ENCODE measurements at places on chromosomes 5 and 9.

DNA sequence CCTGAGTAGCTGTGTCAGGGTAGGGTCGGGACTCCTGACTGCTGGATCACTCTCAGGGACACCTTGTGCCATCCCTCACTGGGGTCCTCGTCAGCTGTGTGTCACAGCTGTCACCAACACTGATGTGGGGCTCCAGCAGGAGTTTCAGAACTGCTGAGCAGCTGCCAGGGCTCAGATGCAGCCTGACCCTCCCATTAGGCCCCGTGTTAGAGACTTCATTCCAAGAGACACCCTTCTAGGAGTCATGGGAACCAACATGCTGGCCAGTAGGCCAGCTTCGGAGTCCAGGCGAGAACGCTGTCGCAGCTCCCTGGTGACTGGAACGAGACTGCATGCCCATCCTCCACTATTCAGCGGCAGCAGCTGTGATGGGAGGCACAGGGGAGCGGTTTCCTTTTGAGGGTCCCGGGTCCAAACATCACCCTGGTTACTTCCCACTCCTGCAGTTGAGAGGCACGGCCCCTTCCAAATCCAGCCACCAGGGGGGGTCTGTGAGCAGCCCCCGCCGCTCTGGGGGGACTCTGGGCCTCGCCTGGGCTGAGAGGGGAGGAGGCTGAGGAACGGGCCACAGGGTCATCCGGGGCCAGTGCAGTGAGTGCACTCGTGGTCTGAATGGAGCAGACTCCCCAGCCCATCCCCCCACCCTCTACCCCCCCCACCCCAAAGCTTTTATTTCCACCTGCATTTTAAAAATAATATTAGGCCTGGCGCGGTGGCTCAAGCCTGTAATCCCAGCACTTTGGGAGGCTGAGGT lies 12.6 kb upstream of the TCF7 start:
- DNase-seq, result peak; percentile 74

DNA sequence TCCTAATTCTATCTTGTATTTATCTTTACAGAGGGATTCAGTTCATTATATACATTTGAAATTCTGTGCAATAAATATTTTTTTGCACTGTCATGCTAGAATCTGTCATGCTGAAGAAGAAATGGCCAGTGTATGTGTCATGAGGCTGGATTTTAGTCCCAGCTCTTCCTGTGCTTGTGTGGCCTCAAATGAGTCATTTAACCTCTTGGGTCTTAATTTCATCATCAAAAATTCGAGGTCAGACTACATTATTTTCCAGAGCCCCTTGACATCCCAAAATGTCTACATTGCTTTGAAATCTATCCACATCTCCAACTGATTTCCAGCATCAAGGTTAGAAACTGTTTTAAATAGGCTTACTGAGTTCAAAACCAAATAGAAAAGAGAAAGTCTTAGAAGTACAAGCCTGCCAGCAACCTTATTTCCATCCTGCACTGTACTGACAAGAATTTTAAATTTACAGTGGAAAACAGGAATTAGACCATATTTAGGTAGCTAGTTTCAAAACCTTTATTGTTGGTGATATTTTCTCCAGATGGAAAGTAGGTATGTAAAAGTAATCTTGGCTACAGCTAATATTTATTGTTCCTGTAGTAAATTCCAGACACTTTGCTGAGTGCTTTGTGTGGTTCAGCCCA lies 96.7 kb upstream of the MAMDC2 start:
- DNase-seq, result no peak

DNA sequence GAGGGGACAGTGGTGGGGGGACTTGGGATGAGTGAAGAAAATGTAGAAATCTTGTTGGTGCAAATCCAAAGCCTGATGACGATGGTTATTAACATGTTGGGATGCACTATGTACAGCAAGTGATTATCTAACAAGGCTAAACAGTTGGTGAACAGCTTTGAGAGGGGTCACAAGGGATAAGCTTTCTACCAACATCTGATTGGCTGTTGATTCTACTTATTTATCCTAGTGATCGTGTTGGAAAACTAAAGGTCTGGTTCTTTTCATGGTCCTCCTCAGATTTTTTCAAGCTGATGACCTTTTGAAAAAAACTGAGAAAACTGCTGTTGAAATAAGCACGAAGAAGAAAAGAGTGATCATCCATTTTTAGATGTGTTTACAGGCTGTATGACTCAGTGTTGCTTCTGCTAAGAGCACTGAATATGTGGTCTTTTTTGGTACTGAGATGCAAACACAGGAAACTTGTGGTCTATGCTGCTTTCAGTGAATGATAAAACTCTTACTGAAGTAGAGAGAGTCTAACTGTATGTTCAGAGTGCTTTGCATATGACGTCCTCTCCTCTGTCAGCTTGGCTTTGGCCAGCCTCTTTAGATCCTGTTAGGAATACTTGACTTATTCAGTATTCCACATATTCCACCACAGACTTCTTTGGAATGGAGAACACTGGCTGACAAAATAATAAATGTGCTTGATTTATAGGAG lies 174.8 kb downstream of the SLF1 start:
- no peak for DNase-seq

DNA sequence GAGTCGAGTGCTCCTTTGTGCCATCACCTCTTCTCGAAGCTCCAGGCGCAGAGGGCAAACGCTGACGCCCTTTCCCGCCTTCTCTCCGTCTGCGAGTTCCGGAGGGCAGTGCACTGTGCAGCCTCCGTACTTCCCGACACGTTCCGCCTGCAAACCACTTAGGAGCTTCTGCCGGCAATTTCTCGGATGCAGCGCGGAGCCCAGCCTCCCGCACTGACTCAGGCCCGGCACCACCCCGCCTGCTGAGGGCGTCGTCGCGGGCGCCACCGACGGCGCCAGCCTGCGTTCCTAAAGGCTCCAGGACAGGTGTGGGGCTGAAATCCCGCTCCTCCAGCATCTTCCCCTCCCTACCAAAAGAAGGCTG lies 9.3 kb upstream of the TRIM36 start:
- no peak for DNase-seq

- no peak for DNase-seq
Observed at GRCh38 chr5:149857499-149857898, 87.1 kb downstream of the PDE6A start.

- DNase-seq, result no peak
Observed at GRCh38 chr9:126872516-126872915, 12.1 kb downstream of the ZBTB34 start.

DNA sequence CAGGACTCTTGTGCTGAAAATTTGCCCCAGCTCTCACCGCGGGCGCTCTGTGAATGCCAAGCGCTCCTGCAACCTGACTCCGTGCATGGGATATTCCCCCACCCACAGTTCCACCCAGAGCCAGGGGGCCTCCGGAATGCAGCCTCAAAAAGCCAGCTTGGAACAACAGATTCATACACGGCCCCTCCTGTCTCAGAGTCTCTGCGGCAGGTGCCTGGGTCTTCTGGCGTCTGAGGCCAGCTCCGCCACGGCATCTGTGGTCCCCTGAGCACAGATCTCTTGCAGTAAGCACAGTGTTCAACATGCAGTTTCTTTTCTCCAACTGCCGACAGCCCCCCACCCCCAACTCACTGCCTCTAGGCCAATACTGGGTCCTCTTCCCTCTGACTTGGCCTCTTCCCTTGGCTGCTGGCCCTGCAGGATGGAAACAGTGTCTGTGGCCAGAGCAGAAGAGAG lies 355.7 kb upstream of the IRX2 start:
- DNase-seq, result no peak

DNA sequence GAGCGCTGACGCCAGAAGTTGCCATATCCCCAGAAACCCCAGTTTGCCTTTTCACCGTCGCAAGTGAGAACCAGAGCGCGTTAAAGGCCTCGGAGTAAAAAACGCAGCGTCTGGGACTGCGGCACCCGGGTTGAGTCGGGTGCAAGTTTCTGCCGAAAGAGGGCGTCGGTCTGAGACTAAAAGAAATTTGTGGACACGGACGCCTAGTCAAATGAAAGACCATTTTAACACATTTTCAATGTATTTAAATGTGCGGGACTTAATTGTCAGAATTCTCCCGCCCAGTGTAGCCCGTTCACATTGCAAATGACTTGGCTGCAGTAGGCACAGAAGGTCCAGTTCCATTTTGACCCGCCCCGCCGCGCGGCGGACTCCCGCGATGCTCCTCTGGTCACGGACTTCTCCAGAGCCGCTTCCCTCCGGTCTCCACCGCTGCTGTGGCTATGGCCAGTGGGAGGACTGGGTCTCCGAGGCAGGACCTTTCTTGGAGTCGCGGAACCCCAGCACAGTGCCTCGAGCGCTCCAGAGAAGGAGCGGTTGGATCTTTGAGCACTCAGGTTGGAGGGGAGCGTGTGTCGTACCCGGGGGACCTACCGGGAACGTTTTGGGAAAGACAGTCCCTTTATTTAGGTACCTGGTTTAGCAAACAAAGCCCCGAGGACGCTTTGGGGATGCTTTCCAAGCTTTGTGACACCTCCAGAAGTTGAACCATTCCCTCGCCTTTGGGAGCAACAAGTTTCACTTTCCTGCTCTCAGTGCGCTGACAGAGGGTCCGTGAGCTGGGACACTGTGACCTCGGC lies 1.2 kb upstream of the NPR3 start:
- DNase-seq, result peak; percentile 64

- DNase-seq, result no peak
Observed at GRCh38 chr9:89528131-89528530, 30.2 kb upstream of the SEMA4D start.

DNA sequence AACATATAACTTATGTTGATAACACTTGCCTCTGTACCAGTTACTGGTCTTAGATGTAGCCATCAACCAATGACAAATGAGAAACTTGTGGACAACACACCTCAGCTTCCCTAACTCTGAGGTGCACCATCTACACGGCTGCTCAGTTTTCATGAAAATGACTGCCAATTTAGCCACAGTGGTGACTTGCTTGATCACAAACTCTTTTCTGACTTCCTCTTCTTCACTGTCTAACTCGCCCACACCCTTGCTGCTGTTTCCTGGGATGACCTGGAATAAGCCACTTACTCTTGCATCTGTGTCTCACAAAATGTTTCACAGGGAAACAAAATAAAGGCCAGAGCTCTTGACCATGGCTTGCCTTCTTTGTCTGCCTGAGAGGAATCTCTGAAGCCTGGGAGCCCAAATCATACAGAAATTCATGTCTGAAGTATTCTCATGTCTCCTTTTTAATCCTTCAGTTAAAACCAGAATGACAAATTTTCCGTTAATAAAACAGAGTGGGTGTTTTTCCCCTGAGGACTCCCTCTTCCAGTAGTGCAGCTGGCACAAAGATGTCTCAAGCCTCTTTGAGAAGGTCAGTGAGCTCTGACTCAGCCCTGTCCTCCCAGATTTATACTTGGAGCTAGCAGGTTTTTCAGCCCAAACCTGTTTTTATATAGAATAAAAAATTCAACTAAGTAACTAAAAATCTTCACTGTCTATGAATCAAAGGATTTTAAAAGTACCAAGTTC lies 126.5 kb upstream of the PAM start:
- DNase-seq, result no peak

GRCh38 chr9:23321049-23321448 lies 505.0 kb downstream of the ELAVL2 start:
- DNase-seq, result no peak

DNA sequence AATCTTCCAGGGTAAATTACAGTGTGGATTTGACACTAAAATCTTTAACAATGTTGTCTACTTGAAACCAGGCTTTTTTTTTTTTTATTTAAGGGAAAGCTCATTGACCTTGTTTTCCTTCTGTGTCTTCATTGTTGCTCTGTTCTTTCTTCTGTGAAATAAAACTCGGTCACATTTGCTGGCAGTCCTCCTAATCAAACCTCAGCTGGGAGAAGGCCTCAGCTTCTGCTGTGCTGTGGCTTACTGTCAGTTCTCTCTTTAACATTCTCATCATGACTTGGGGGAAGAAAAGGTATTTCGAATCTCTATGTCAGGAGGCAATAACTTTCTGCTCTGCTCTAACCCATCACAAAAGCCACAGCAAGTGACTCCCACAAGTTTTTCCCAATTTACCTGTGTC lies 268.9 kb downstream of the ZNF608 start:
- DNase-seq, result no peak

DNA sequence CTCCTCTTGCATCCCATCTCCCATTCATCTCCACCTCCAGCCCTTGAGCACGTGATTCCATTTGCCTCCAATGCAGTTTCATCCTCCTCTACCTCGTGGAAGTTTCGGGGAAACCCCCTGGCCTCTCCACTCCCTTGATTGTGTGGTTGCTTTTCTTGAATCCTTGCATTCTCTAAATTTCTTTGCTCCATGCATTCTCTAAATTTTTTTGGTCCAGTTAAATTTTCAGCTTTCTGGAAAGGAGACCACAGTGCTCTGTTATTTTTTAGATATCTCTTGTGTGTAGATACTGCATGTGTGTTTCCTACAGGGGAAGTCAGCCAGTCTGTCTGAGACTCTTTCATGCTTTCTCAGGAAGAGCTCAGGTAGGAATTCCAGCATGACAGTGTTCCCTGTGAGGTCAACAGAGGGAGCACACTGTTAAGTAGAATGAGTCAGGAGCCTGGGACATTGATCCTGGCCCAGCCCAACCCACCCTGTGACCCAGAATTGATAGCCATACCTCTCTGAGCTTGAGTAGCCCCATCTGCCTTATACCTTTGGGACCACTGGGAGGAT lies 52.8 kb downstream of the AMBP start:
- DNase-seq, result no peak

DNA sequence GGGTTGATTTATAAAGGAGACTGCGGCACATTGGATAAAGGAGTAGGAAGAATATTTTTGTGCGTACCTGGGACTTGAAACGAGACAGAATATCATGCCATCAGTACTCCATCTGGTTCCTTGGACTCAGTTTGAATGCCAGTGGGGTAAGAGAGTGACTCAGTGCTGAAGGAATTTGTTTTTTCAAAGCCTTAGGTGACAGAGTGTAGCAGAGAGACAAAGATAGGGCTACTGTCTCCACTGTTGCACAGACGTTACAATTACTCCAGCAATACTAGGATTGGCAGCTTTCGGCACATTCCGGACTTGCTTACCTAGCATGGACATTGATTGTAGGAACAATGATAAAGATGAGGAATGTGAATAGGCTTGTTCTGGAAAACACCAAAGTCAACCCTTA lies 250.7 kb downstream of the KCTD16 start:
- DNase-seq, result no peak

GRCh38 chr5:73783828-73784227 lies 157.8 kb downstream of the ARHGEF28 start:
- DNase-seq, result no peak

GRCh38 chr5:94893412-94894135 lies 275.1 kb downstream of the SLF1 start:
- DNase-seq, result no peak

DNA sequence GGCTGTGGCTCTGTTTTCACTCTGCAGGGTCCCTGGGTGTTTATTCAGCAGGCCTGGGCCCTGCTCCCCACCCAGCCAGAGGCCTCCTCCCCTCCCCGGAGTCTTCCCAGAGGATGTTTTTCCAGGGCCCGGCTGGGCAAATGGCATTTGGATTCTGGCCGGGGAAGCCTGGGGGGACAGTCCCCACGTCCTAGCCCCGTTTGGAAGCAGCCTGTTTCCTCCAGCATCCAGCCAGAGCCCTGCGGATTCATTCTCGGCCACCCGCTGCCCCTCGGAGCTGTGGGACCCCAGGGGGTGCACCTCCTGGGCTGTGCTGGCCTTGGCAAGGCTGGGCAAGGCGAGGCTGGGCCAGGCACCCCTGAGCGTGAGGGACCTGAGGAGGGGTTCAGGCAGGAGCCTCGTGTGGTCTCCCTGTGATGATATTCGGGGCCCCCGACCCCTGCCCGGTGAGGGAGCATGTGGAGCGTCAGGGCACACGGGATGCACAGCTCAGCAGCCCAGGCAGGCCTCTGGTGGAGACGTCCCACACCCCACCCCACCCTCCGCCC lies 48.8 kb upstream of the EGFL7 start:
- peak; percentile 6 for DNase-seq

All from WERI-Rb-1 (cell line).